Stimulated activated CD4-positive, alpha-beta T cell treated with anti-CD3 and anti-CD28 coated beads, Interleukin-15, amount 100 ng/mL, for 1 hour (primary cell): ENCODE measurements at places on chromosomes 5 and 9.
A peak's percentile ranks its signal among the peaks of the same experiment; 100 is the strongest.

DNA sequence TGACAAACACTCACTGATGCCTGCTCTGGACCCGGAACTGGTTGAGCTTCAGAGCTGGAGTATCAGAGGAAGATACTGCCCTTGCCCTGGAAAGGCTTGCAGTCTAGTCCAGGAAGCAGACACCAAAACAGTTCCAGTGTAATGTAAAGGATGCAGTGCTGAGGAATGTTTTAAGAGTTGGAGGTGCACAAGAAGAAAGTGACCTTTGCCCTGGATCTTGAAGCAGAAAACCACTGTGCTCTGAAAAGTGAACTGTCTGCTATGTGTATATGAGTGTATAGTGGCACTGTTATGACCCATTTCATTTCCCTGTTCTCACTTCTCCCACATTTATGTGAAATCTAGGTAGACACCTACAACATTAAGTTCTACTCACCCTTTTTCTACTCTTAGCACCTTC lies 2.1 kb downstream of the ZNF346 start:
- no peak for DNase-seq

- no peak for DNase-seq
These were observed 593.0 kb downstream of the BNC2 start for GRCh38 chr9:16277471-16277960.

- peak; percentile 18 for DNase-seq
These were observed 47.5 kb downstream of the NEURL1B start for GRCh38 chr5:172688349-172689217.

- no peak for DNase-seq
These were observed 344.8 kb upstream of the POU5F2 start for GRCh38 chr5:94086194-94086593.

- DNase-seq = no peak
These were observed 20.5 kb downstream of the EQTN start for GRCh38 chr9:27276193-27277030.
